ENCODE measurements at places on chromosomes 7 and 10.

GRCh38 chr7:84847038-84847437, 339.8 kb downstream of the SEMA3D start:
- no peak for DNase-seq

DNA sequence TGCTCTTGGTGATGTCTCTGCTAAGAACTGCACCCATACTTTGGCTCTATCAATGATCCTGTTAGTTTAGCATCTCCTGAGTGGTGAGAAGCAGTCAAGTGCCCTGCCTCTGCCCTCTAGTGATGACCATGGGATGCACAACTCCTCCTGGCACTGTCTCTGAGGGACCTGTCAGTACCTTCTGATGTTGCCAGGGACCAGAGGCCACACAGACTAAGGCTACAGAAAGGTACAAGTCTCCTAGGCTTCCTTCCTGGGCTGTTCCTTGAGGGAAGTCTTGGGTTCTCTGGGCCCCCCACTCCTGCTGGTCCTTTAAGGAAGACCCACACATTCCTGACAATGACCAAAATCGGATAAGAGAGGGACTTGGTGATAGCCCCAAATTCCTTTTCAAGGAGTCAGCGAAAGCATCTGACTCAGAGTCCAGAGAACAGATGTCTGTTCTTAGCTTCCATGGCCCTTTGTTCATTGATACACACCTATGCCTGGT, 15.3 kb downstream of the NKX2-3 start:
- no peak for DNase-seq

DNA sequence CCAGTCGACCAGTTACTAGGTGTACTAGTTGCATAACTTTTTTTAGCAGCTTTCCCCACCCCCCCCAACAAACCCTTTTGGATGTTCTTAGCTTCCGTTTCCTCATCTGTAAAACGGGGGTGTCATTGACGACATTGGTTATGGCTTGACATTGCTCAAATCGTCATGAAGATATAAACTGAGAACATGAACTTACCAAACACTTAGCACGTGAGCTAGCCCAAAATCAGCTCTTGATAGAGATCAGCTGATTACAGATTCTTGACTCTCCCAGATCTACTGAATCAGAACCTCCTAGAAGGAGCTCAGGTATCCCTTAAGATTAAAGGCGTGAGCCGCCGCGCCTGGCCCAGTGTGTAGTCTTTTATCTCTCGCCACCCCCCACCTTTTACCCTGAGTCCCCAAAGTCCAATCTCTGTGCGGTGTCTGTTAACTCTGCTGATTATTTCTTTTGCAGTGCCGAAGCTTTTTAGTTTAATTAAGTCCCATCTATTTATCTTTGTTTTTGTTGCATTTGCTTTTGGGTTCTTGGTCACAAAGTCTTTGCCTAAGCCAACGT, 1.0 kb upstream of the GNA12 start:
- no peak for DNase-seq

DNA sequence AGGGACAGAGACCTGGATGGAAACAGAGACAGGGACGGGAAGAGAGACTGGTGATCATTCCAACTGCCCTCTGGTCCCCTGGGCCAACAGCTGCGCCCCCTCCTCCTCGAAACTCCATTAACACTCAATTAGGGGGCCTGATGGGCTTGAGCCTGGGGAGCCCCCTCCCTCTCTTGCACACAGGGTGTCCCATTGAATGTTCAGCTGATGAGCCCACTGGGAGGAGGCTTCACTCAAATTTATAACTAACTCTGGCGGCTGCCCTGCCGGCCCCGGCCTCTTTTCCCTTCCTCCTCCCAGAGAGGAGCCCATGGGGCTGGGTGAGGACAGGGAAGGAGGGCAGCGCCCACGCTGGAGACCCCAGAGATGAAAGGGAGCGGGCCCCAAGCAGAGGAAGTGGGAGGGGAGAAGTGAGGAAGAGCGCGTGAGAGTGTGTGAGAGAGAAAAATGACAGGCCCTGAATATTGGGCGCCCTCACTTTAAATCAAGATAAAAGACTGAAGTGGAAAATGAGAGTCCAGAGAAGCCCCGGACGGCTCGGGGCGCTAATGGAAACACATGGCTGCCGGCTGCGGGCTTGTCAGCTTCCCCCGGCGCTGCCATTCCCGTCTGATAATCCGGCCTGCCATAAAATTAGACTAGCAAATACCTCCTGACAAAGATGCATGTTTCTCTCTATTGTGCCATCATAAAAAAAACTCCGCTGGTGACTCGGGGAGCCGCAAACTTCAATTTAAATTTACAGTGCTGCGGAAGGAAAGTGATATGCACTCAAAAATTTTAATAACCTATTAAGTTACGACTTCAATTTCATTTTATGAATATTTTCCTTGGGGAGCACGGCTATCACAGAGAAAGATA, 58.0 kb upstream of the PAX2 start:
- DNase-seq, result no peak

- no peak for DNase-seq
Measured at GRCh38 chr7:37208528-37208927, 240.1 kb downstream of the ELMO1 start.

GRCh38 chr7:158267742-158268435, 319.7 kb downstream of the PTPRN2 start:
- DNase-seq, result no peak

DNA sequence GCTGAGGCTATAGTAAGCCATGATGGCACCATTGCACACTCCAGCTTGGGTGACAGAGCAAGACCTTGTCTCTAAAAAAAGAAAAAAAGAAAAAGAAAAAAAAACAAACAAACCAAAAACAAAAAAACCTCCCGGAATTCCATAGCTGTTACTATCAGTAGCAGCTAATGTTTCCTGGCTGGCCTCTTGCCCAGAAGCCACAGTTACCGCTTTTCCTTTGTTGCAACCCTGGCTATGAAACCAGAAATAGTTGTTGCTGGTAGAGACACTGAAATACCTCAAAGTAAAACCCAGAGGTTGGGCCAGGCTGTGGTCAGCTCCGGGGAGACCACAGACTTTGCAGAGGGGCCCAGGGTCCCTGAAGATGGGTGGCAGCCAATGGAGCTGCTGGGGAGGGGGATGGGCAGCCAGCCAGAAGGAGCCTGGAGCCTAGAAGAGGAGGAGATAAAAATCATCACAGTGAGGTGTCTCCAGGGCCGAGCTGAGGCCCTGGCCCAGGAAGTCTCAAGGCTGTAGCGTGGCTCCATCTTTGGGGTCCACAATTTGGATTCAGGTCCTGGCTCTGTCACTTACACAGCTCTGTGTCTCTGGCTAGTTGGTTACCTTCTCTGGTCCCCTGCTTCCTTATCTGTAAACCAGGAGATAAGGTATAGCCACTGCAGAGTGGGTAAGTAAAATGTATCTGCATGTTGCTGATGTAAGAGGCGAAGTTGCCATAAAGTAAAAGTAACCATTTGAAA, 3.4 kb upstream of the CHST12 start:
- DNase-seq, result no peak

GRCh38 chr7:103695521-103695920, 249.5 kb upstream of the SLC26A5 start:
- no peak for DNase-seq

- DNase-seq, result no peak
Measured at GRCh38 chr10:21733710-21734109, 199.7 kb downstream of the MLLT10 start.

DNA sequence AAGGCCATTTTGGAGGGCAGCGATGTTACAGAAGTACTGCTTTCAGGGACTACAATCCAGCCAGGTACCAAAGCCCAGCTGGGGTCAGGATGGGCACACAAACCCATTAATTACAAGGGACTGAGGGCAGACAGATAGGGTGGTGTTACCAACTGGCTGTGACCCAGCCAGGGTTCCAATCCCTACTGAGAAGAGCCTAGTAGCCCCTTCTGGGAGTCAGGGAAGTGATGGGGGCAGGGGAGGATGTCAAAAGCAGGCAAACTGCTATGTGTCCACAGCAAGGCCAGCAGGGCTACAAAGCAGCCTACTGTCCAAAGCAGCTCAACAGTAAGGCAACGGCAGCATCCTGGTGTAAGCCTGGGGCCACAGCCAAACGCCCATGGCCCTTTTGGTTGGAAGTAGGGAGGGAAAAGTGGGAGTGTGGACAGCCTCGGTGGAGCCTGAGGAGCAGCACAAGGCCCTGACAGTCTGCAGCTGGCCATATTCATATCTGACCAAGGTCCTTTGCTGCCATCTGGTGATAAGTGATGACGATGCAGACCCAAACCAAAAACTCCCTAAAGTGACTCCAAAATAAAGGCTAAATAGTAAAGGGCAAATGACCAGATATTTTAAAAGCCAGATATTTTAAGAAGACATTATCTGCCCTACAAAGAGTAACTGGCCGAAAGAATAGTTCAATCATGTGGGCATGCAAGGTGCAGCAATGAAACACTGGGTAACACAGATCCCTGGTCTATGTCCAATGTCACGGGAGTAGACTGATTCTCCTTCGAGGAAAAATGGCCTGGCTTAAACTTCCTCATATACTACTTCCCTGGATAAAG, 56.9 kb downstream of the XPNPEP1 start:
- no peak for DNase-seq

GRCh38 chr7:104530251-104530650, 201.8 kb downstream of the LHFPL3 start:
- no peak for DNase-seq

DNA sequence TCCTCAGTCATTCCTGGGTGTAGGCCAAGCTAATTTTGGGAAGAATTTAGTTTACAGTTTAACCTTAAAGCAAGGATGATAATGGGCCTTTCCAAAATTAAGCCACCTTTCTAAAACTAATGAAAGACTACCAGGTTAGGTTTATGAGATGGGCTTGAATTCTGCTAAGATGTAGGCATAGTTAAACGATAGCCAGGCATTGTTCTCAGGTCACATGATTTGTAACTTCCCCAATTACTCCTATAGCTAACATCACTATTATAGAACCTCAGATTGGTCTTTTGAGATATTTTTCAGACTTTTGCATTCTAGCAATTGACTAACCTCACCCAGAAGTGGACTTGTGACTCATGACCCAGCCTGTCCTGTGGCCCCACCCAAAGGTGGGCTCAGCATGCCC, 7.0 kb upstream of the NUB1 start:
- no peak for DNase-seq

- no peak for DNase-seq
Measured at GRCh38 chr7:78284945-78285344, 486.4 kb downstream of the PHTF2 start.

GRCh38 chr10:61390851-61391250, 62.3 kb downstream of the TMEM26 start:
- no peak for DNase-seq

DNA sequence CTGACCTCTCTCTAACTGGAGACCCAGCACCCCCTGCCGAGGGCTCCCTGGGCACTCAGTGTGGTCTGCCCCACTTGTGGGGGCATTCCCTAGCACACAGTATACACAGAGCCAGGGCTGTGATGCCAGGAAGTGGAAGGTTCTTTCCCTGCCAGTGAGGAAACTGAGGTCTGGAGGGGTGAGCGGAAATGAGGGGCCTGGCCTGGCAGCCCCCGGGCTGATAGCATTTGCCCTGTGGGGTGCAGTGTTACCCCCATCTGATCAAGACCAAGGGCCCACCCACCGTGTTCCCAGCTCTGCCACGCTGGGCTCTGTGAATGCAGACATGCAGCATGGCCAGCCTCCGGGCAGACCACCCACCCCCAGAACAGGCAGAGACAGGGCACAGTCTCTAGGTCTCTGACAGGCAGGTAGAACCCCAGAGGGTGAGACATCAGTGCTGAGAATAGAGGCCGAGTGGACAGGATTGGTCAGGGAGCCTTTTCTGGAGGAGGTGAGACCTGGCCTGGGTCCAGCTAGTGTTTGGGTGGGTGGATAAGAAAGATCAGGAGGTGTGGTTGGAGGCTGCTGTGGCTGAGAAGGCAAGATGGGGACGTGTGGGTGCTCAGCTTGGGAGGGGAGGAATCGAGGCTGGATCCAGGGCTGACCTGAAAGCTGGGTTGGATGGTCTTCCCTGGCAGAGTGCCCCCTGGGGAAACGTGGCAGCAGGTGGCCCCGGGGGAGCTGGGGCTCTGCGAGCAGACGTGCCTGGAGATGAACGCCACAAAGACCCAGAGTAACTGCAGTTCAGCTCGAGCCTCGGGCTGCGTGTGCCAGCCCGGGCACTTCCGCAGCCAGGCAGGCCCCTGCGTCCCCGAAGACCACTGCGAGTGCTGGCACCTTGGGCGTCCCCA, 10.8 kb upstream of the ZNF862 start:
- no peak for DNase-seq

GRCh38 chr10:6877336-6877721, 297.3 kb upstream of the PRKCQ start:
- DNase-seq, result no peak

GRCh38 chr7:3648276-3648675, 347.2 kb downstream of the SDK1 start:
- DNase-seq, result no peak

DNA sequence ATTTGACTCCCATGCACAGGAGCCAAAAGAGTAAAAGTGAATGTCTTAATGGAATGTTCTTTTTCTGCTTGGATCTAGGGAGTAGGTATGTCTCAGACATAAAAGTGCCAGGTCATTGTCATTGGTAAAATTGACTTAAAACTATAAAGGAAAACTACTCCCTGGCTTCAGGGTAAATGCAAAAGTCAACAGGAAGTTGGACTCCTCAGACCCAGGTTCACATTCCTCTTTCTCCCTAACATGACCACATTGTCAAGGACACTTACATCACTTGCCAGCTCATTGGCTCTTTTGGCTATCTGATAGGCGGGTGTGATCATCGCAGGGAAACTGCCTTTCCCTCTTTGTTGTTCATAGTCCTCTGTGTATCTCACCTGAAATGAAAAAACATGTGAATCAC, 13.7 kb downstream of the NRAP start:
- DNase-seq, result no peak

GRCh38 chr10:131880016-131880590, 20.7 kb upstream of the PPP2R2D start:
- DNase-seq, result no peak

- DNase-seq, result no peak
Measured at GRCh38 chr10:61286686-61287085, 166.5 kb downstream of the TMEM26 start.

DNA sequence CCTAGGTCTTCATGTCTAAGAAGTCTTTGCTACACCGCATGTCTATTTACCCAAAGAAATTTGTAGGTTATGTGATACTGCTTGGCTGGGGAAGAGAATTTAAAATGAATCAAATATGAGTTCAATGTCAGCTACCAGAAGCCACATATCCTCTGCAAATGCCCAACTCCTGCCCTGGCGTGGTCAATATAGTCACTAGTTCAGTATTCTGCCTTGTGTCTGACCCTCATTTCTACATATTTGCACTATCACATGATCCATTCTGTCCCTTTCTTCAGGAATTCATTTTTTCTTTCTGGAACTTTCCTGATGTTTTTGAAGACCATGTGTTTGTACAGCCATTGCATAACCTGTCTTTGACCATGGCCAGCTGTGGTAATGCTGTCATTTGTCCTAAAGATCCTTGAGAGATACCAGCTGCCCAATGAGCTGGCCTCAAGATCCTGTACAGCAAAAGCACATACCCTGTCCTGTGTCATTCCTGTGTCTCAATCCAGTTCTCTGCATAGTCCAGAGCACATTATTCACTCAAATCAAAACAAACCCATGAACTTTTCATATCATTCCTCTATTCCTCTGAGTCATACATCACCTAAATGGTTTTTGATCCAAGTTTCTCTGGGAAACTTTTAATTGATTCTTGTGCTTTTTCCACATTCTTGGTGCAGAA, 524.5 kb downstream of the PARD3 start:
- DNase-seq, result no peak

- DNase-seq, result no peak
Measured at GRCh38 chr7:47485640-47486435, 96.1 kb downstream of the TNS3 start.

- DNase-seq, result no peak
Measured at GRCh38 chr7:41383596-41383995, 319.3 kb downstream of the INHBA start.
